ENCODE measurements at places on chromosomes 4 and X.

GRCh38 chr4:102387552-102388150 lies 42.4 kb upstream of the SLC39A8 start:
- no peak for DNase-seq

DNA sequence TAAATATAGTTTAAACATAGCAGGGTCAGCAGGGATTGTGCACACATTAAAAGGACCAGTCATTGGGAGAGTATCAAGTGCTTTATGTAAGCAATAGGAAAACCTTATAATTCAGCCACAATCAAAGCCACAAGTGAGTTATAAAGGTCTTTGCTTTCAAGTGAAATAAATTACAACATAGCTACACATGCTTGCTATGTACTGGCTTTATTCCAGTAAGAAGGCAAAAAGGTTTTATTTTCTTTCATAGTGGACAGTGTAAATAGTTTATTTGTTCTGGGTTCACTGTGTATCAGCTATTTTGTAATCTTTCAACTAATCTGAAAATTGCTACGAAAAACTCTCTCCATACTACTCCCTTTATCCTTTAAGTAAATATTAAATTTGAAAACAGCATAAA lies 691.4 kb downstream of the PCDH7 start:
- no peak for DNase-seq

DNA sequence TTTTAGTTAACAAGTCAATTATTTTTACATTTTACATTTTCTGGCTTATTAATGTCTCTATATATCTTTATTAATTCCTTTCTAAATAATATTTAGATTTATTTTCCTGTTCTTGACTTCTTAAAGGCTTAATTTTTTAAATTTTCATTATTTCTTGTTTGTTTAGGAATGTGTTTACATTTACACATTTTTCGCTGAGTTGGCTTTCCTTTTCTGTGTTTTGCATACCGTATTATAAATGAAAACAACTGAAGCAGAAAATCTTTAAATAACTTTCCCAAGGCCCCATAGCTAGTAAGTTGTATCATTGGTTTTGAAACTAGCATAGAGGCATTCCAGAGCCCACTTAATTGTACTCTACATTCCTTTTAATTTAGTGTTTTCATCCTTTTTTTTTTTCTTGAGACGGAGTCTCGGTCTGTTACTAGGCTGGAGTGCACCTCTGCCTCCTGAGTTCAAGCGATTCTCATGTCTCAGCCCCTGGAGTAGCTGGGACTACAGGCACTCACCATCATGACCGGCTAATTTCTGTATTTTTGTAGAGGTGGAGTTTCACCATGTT lies 261.6 kb downstream of the IQCM start:
- DNase-seq: no peak

GRCh38 chr4:24855741-24856140 lies 57.1 kb downstream of the CCDC149 start:
- DNase-seq: no peak

DNA sequence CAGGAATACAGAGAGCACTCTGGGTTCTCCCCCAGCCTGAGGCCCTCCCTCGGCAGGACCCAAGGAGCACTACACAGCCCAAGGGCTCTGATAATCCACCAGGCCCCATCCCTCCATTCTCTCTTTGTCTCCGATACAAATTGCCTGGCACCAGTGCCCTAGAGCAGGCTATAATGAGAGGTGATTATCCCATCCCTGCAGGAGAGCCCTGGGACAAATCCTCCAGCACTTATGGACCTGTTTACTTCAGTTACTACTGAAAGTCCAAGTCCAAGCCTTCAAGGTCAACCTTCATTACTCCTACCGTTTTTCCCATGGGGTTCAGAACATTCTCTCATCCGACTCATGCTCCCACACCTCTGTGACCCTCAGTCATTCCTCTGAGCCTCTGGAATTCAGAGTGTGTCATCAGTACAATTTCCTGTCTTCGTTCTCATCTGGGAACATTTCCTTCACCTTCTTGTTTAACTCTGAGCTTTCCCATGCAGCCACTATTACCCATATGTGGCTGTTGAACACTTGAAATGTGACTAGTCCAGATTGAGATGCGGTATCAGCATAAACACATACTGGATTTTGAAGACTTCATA lies 299.0 kb downstream of the RAPGEF2 start:
- no peak for DNase-seq

GRCh38 chr4:3853388-3854035 lies 87.3 kb downstream of the ADRA2C start:
- DNase-seq: no peak
